ENCODE measurements at places on chromosomes 3 and 15.

DNA sequence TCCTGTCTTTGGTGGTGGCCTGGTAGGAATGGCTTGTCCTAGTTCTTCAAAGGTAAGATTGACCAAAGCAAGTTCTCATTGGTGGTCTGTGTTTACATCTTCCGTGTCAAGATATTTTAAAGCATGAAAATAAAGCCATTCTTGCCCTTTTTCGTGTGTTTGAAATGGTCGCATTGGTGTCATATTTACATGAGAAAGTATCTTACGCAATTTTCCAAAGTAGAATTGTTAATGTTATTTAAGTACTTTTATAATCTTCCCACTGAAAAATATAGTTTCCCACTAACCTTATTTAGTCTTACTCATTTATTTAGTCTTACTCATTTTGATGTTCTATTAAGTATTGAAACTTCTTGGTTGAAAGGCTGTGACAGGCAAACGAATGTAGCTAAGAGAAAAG is 31.0 kb downstream of the NMD3 start:
- no peak for DNase-seq

DNA sequence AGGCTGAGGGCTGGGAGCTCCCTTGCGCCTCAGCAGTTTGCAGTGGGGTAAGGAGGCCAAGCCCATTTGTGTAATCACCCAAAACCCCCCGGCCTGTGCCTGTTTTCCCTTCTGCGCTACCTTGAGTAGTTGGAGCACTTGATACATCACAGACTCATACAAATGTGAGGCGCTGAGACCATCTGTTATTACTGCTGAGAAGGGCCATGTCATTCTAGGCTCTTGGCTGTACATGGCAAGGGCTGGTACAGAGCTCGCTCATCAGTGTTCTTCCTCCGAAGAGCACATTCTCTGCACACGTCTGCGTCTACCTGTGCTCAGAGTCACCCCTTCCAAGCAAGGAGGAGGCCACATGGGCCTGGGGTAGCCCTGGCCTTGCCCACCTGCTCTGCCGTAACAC is 9.3 kb downstream of the PLA2G4B start:
- no peak for DNase-seq

DNA sequence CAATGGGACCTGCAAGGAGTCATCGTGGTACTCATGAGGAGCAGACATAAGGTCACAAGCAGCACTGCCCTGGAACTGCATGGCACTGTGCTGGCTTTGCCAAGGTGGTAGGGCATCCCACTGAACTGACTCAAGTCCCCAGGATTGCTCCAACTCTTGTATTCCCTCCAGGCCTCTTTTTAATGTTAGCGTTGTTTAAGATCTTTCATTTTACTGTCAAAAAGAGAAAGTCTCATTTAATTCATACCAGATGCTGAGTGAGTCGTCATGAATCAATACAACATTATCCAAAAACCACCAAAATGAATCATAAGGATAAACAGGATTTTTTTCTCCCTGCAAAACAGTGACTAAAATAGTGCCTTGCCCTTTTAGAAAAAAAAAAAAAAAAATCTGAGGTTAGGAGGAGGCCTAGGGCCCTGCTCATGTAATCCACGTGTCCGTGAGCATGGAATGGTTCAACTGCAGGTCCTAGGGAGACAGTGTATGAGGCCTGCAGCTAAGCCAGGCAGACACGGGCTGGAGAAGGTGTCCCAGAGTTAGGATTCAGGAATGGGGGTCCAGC is 36.7 kb upstream of the BLM start:
- no peak for DNase-seq

DNA sequence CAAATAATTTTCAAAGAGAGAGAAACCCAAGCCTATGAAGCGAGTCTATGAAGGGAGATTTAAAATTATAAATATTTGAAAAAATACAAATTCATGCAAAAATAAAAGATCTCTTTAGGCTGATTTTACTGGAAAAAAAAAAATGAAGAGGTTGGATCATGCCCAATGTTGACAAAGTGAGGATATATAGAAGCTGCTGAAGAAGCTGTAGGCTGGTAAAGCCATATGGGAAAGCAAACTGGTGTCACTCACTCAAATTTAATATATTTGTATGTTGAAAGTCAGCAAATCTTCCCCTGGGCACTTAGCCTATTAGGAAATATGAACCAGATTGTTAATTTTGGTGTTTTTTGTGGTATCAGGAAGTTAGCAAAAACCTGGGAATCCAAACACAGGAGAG is 61.8 kb upstream of the BCHE start:
- DNase-seq: no peak

DNA sequence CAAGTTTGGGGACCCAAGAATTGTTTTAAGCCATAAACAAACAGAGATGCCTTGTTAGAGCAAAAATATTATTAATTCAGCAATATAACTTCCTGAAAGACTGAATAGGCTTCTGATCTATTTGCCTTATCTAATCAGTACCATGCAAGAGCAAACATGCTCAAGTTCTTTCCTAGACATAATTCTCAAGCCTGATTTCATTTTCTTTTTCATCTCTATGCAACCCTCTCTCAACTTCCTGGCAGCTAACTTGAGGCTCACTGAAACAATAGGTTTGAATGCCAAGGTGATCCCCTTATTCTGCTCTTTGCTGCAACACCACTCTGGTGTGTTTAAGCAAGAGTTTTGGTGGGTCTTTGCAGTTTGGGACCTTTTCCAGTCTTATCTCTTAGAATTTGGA is 230.9 kb upstream of the CD96 start:
- no peak for DNase-seq

DNA sequence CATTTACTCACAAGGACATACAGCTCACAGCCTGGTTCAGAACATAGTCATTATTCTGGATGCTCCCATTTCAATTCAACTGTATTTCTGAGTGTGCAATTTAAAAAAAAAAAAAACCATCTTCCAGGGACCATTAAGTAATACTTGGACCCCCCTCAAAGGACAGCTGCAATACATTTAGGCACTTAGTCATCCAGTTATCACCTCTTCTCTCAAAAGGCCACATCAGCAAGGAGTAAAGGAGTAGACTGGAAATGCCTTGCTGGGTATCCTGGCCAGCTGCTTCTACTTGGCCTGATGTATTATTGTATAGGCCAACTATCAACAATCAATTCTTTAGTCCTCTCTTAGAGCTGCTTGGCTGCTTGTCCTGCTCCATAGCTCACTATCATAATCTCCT is 211.4 kb upstream of the SETMAR start:
- DNase-seq: no peak

GRCh38 chr15:80214910-80215309 is 37.1 kb downstream of the CTXND1 start:
- no peak for DNase-seq

DNA sequence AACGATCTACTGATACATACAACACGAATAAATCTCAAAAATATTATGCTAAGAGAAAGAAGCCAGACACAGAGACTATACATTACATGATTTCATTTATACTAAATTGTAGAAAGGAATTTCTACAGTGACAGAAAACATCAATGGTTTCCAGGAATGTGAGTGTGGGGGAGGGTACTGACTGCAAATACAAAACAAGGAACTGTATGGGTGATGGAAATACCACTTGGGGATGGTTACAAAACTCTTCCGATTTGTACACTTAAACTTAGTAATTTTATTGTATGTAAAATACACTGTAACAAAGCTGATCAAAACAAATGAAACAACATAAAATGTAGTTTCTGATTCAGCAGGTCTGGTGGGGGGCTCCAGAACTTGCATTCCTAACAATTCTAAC is 45.8 kb upstream of the IP6K2 start:
- no peak for DNase-seq

GRCh38 chr3:65814845-65815578 is 223.7 kb downstream of the MAGI1 start:
- no peak for DNase-seq

- no peak for DNase-seq
Observed at GRCh38 chr3:135103917-135104316, 308.9 kb downstream of the EPHB1 start.

DNA sequence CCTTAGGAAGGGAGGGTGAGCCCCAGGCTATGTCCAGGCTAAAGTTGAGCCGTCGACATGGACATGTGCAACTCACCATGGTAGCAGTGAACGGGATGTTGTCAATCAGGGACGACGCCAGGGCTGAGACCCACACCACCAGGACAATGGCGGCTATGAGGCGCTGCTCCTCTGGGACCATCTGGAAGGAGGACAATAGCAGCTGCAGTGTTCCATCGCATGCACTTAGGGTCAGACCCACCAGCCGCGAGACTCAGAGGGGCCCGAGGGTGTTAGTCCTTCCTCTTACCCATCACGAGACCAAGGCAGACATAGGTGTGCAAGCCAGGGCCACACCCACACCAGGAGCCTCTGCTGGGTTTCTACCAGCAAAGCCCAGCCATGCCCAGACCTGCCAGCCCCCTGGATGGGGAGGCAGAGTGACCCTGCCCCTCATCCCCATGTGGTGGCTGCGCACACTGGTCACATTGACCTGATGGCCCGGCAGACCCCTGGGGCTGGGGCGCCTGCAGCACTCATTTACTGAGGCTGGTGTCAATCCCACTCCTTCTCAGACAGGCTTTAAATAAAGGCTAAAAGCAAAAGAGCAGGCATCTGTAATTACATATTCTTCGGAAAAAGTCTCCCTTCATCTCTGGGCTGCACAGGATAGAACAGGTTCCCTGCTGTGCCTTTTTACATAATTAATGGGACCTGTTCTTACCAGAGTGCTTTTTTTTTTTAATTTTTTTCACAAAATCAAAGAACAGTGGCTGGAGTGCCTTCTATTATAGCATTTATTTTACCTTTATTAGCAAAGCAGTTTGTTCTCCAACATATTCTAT is 227.8 kb downstream of the OCA2 start:
- no peak for DNase-seq

GRCh38 chr3:124759666-124760401 is 29.6 kb downstream of the UMPS start:
- DNase-seq: no peak

- peak; percentile 46 for DNase-seq
Observed at GRCh38 chr15:90086868-90087268, 15.4 kb downstream of the IDH2 start.

DNA sequence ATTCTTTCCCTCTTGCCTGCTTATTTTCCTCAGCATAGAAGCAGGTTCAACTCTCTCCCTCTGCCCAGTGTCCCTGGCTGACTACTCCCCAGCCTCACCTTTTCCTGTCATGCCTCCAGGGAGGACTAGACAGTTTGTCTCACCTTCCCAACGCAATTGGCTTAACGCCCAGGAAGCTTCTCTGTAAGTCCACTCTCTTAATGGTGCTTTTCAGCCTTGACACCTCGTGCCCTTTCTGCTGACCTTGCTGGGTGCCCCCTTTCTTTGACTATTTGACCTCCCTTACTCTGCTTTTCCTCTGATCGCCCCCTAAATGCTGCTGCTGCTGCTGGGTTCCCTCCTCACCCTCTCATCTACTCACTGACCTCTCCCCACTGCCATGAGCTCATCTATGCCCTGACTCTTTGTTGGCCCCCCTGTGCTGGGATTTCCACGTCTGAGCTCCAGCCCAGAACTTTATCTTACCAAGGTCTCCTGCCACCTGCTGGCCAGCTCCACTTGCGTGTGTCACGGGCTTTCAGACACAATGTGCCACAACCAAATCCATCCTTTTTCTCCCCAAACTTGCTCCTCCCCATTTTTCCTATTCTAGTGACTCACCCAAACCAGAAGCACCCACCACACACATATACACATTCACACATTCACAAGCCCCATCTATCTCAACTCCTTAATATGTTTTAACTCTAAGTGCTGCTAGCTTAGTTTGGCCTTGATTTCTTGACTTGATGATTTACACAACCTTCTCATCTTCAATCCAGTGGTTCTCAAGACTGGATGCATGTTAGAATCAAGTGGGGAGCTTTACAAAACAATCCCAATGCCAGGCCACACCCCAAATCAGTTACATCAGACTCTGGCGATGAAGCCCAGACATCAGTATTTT is 16.6 kb downstream of the EPB42 start:
- DNase-seq: peak; percentile 27

DNA sequence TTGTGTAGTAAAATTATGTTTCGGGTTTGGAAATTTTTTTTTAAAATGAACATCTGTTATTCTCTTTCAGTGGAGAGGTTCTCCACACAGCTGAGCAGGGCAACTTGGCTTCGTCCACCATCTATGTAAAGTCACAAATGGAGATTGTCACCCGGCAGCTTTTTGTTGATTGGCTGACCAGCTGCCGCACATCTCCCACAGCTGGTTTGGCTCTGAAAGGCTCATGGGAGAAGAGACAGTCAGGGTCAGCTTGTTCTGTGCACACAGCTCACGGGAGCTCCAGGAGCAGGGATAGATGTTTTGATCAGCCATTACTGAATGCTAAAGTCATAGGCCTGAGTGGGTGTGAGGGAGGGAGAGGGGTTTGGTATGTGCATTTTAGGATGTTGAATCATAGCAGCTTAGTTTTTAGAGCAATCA is 12.9 kb upstream of the CCDC80 start:
- no peak for DNase-seq

- no peak for DNase-seq
Observed at GRCh38 chr3:121836481-121836880, 1.5 kb downstream of the EAF2 start.

DNA sequence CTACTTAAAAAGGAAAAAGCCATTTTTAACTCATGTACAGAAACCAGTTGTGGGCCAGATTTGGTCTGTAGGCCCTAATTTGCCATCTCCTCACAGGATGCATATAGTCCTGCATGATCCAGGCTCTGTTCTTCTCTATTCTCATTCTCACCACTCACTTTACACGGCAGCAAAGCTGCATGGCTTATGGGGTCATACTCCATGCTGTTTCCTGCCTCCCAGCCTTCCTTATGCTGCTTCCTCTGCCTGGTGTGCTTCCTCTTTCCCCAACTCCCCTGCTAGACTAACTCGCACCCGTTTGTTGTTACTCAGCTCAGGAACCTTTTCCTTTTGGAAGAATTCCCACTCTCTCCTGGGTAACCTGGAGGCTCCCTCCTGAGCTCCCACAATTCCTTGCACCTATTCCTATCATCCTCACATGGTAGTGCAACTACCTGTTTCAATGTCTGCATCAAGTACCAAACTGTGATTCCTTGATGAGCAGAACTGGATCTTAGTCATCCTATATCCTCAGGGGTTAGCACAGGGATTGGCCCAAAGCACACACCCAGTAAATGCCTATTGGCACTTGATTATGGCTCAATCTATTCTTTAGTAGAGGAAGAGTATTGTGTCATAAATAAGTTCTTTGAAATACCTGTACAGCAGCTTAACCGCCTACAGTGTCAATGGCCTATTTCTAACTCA is 172.1 kb upstream of the MITF start:
- no peak for DNase-seq

DNA sequence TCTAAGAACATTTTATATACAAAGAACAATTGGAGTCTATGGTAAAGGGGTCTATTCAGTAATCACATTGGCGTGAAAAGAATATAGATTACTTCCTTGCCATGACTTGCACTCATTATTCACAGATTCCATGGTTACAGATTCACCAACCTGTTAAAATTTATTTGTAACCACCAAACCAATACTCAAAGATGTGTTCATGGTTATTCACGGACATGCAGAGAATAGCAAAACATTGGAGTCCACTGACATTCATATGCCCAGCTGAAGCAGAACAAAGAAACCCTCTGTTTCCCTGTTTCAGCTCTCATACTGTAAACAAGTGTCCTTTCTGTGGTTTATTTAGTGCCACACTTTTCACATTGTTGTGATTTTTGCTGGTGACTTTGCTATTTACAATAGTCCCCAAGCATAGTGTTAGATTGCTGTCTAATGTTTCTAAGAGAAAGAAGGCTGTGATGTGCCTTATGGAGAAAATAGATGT is 185.8 kb upstream of the TTC14 start:
- no peak for DNase-seq

GRCh38 chr3:190443257-190443656 is 6.4 kb downstream of the TMEM207 start:
- no peak for DNase-seq

All from stimulated activated CD4-positive, alpha-beta T cell treated with anti-CD3 and anti-CD28 coated beads, Interleukin-12 subunit alpha, Interleukin-12 subunit beta, amount 100 ng/mL, for 4 hours (primary cell).